ENCODE measurements at places on chromosomes 7 and 10.

DNA sequence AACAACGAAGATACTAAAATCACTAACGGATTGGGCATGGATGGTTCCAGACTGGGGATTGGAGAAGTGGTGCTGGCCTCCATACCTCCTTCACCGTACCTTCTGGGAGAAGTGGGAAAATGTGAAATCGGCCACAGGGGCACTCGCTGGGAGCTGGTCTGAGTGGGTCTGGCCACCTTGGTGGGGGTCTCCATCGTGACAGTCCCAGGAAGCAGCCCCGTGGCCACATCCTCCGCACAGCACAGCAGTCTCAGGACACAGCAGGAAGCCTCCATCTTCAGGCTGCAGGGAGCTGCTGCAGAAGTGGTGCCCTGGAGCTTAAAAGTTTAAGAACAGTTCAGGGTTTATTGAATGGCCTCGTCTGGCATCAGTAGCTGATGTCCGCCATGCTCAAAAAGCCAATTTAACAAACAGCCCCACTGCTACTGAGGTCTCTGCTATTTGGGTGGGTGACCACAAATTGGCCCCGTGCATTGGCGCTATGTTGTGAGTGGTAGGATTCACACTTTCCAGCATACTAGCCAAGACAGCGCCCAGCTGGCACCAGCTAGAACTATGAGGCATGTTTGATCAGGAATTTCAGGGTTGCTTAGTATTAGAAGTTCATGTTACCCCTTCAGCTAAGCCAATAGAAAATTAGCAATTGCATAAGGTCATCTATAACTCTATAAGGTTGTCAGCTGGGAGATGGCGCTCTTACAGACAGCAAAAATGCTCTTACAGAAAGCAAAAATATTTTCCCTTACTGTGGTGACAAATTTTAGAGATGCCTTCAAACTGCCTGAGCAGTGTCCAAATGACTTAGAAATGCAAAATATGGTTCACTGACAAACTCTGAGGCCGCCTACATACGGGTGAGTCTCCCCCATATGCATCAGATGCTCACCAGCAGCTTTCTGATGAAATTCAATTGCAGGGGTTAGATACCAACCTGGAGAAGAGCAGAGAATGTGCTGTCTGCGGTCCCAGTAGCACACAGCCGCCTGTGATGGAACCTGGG is 17.0 kb downstream of the PKD1L1 start:
- no peak for DNase-seq

DNA sequence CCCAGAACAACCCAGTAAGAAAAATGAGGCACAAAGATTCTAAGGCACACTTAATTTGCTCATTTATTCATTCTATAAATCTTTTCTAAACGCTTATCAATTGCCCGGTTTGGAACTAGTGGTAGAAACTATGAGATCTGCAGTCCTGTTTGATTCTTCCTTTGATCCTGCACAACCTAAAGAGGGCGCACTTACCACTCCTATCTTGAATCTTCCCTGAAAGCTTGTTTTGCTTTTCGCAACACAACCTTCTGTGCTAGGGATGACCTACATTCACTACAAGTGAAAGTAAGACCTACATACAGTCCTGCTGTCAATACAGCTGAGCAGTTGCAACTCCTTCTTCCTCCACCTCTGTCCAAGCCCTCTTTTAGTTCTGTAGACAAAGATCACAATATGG is 12.6 kb upstream of the ARL4A start:
- DNase-seq, result peak; percentile 80

DNA sequence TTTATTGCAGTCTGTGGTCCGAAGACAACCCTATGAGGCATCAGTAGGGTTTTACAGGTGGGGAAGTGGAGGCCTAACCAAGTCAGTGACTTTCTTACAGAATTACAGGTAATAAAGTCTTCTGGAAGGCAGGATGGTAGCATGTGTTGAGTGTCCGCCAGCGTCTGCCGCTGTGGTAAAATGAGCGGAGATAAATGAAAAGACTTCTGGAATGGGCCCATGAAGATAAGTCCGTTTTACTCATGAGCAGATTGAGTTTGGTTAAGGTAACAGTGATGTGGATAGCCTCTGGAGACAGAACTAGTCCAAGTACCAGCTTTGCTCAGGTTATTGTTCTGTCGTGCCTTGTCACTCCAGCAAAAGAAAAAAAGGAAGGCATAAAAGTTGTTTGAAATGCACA is 966 bp downstream of the FBH1 start:
- peak; percentile 21 for DNase-seq

- DNase-seq, result no peak
These were observed 592.0 kb downstream of the TYW1 start for GRCh38 chr7:67588631-67589030.

GRCh38 chr7:124031919-124032318 is 948 bp downstream of the TMEM229A start:
- no peak for DNase-seq

- no peak for DNase-seq
These were observed 165.0 kb downstream of the CCSER2 start for GRCh38 chr10:84493361-84493760.

DNA sequence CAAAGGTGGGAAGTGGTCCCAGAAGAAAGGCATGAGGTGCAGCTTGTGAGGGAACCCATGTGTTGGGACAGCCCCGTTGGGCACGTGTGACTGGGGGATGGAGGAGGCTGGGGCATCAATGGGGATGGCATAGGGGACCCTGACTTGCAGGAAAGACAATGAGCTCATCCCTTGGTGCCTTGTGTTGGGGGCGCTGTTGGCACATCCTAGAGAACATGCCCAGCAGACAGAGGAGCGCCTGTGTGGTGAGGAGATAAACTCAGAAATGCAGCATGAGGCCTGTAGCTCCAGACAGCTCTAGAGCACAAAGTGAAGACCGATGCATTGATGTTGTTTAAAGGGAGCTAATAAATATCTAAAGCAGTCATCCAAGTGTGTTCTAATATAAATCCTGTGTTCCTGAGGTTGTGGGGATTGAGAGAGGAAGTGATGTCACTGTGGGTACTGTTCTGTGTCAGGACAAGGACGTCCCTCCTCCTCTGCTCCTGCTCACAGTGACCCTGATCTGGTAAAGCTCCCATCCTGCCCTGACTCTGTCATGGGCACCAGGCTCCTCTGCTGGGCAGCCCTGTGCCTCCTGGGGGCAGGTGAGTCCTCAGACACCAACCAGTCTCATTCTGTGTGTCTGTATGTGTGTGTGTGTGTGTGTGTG is 126.1 kb upstream of the PRSS58 start:
- DNase-seq, result peak; percentile 50

DNA sequence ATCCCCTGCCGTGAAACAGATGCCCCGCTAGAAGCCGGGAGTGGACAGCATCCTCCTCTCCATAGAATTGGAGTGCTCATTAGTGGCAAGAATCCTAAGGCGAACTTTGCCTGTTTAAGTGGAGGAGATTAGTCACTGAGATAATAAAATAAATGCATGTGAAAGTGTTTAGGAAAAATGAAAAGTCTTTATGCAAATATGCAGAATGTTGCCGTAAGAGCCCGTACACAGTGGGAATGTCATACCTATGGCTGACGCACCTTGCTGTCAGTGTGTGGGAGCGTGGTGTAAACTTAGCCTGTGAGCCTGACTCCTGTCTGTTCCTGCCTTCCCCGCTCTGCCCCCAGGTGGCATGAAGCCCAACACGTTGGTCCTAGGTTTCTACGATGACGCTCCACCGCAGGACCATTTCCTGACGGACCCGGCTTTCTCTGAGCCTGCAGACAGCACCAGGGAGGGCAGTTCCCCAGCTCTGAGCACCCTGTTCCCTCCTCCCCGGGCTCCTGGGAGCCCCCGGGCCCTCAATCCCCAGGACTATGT is 1.7 kb upstream of the TRIP6 start:
- peak; percentile 61 for DNase-seq

DNA sequence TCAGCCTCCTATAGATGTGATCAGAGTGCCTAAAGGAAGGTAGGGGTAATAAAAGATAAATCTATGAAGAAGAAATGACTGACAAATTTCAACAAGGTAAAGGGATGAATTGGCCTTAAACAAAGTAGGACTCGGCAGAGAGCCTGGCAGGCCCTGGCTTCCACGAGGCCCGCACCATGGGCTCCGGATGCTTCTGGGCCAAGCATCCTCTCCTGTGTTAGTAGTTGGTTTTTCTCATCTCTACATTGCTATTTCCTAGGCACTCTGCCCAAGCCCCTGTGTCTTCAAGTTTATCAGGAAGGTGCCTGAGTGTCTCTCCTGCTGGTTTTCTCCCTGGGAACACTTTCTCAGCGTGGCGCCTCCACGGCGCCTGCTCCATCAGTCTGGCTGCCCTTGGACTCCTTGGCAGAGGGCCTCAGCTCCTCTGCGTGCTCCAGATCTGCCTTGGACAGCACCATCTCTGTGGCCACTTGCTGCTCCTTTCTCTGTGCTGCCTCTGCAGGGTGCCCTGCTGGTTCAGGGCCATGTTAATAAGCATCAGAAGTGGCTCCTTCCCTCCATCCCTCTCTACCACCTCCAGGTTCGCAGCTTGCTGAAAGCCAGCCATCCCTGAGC is 413.3 kb upstream of the DPP6 start:
- no peak for DNase-seq

DNA sequence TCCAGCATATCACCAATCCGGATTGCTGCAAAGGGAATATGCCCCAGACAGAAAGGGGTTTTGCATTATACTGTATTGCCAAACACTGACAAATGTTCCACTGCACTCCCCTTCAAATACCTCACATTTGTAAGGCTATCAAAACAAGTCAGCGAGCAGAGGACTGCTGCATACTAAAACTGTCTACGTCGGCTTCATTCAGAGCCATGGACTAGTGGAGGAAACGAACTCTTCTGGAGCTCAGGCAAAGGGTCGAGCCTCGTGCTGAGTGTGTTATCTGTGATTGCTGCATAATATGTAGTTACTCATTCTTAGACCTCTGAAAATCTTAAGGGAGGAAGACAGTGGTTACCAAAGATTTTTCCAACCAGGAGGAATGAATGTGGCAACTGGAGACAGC is 200.2 kb downstream of the DYNC1I1 start:
- peak; percentile 22 for DNase-seq

DNA sequence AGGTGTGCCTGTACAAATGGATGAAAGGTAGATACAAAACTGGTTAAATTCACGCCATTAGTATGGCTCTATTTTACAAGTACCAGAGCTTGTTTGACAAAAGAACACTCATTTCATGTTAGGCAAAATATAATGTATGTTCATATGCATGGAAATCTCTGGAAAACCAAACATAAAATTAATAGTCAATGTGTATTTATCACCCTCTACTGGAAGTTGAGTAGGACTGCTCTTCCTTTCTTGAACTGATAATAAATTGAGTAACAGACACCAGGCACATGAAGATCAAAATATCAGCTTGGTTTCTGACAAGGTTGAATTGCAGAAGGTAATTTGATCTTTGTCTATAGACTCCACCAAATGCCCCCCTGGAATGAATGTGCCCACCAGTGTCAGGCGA is 19.8 kb upstream of the AKR1B1 start:
- DNase-seq, result no peak

DNA sequence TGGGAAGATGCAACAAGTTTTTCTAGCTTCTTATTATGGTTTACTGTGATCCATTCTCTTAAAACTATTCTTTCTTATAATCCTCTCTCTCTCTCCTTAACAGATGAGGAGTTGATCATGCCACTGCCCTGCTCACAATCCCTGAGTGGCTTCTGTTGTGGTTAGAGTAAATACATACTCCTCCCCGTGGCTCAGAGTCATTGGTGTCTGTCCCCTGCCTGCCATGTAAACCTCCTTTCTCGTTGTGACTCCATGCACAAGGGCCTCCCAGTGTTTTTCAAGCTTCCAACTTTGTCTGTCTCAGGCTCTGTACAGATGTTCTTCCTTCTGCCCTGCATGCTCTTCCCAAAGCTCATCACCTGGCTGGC is 20.4 kb downstream of the CCNY start:
- no peak for DNase-seq

- DNase-seq, result peak; percentile 86
These were observed 412.5 kb upstream of the SEMA3C start for GRCh38 chr7:81331061-81332018.

DNA sequence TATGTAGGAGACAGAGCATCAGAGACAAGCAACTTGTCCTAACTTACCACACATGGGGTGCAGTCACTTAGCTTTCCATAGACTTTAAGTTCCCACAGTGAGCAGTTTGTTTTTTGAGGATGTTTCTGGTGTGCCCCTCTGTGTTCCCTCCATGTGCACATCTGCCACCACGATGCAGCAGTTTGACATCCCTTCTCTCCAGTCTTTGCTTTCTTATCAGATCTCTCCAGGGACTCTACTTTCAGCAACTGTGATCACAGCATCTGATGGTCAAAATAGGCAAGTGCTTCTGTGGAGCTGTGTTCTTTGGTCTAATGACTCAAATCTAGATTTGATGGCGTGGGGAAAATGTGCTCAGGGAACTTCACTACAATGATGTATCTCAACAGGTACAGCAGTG is 96.5 kb upstream of the NAMPT start:
- no peak for DNase-seq

DNA sequence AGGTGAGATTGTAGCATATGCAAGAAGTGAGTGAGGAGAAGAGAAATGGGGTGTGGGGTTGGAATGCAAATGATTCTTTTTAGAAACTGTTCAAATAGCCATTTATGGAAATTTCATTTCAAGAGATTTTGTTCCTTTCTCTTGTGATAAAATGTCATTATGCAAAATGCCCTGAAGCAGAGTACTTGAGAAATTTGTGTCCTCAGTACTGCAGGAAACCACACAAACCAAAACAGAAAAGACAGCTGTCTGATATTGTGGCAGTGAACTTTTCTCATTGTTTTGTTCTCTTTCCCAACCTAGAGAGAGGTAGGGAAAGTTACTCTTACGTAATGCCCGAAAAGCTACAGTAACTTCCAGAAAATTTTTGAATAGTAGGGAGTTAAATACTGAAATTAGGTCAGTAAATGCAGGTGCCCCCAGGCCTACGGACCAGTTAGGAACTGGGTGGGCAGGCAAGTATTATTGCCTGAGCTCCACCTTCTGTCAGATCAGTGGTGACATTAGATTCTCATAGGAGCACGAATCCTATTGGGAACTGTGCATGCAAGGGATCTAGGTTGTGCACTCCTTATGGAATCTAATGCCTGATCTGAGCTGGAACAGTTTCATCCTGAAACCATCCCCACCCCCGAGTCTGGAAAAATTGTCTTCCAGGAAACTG is 34.0 kb downstream of the DLD start:
- DNase-seq, result no peak

DNA sequence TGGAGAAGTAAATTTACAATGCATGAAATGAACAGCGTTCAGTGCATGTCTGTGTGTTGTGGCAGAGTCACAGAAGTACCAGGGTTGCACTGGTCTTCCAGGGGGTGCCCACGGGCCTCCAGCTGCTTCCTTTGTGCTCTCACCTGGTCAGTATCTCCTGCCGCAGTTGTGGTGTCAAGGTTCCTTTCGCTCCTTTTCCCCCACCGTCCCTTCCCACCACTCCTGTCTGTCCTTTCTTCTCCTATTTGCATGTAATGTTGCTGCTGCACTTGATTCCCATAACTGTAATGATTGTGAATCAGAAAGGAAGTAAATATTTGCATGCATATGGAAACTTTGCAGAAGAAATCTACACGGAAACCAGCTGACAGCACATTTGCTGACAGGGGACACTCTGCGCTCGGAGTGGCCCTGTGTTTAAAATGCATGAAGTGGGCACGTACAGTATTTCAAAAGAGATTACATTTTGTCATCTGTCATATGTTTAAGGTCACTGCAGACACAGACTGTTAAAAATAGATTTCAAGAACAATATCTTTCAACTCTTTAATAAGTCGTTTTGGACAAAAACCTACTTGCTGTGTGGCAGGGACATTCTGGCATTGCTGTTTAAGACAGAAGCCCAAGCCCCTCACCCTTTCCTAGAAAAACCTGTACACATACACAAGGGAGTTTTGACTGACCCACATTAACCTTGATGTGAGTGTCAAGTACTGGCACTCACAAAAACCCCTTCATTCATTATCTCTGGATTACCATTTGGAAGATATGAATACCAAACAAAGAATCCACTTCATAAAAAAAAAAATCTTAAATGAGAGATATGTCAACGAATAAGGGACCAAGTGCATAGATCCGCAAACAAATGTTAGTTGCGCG is 336.7 kb upstream of the KLF6 start:
- DNase-seq, result no peak
